Stimulated activated CD8-positive, alpha-beta memory T cell treated with anti-CD3 and anti-CD28 coated beads, Interleukin-7, amount 100 ng/mL, for 24 hours (primary cell): ENCODE measurements at places on chromosomes 12 and 14.

GRCh38 chr12:116400636-116401372 is 123.3 kb upstream of the MED13L start:
- no peak for DNase-seq

DNA sequence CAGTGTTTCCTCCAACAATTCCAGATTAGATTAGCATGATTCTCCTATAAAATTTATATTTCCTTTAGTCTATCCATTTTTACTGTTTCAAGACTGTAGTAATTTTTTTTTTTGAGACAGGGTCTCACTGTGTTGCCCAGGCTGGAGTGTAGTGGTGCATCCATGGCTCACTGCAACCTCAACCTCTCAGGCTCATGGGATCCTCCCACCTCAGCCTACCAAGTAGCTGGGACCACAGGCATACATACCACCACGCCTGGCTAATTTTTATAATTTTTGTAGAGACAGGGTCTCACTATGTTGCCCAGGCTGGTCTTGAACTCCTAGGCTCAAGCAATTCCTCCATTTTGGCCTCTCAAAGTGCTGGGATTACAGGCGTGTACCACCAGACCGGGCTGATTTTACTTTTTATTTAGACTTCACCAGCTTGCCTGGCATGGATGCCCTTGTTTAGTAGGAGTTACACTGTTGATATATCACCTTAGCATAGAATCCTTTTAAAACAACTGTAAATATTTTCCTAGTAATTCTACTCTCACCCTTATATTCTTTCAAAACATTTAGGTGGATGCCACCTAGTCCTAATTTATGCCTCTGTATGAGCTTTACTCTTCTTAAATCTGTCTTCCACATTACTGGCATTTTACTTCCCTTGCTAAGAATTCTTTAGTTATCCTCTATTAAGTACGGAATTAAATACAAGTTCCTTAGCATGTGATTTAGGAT is 55.8 kb upstream of the LIMA1 start:
- DNase-seq = no peak

GRCh38 chr14:73851000-73851399 is 631 bp upstream of the PTGR2 start:
- DNase-seq = no peak

DNA sequence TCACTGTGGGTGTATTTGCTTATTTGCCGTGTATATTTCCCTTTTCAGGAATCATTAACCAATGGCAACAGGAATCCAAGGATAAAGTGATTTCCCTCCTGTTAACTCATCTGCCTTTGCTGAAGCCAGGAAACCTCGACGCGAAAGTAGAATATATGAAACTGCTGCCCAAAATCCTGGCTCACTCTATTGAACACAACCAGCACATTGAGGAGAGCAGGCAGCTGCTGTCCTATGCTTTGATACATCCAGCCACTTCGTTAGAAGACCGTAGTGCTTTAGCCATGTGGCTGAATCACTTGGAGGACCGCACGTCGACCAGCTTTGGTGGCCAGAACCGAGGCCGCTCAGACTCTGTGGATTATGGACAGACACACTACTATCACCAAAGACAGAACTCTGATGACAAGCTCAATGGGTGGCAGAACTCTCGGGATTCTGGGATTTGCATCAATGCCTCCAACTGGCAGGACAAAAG is 135.1 kb downstream of the SAMD4A start:
- no peak for DNase-seq

DNA sequence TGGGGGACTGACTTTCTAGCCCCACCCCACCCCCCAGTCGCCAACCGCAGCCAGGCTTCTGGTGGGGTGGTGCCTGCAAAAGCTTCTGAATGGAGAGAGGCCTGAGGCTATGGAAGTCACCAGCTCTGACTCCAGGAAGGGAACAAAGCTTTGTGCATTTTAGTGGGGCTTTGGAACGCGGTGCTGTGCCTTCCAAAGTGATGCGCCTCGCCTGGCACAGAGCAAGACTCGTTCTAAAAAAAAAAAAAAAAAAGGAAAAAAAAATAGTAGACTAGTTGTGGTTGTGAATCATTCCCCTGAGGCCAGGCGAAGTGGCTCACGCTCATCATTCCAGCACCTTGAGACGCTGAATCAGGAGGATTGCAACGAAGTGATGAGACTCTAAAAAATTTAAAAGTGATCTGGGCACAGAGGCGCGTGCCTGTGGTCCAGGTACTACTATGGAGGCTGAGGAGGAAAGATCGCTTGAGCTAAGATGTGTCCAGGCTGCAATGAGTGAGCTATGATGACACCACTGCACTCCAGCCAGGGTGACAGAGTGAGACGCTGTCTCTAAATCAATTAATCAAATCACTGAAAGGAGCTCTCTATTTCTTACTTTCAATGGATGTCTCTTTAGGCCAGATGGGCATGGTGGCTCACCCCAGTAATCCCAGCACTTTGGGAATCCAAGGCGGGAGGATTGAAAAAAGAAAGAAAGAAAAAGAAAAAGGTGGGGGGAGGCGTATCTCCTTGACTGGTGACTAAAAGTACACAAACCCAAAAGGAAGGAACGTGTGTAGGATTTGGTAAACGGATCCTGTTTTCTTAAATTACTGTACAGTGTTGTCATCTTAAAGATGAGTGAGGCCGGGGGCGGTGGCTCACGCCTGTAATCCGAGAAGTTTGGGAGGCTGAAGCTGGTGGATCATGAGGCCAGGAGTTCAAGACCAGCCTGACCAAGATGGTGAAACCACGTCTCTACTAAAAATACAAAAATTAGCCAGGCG is 259.6 kb upstream of the ALG10B start:
- no peak for DNase-seq

GRCh38 chr12:76117067-76117691 is 32.7 kb upstream of the NAP1L1 start:
- no peak for DNase-seq

- no peak for DNase-seq
Observed at GRCh38 chr12:67797753-67798152, 149.2 kb downstream of the DYRK2 start.

DNA sequence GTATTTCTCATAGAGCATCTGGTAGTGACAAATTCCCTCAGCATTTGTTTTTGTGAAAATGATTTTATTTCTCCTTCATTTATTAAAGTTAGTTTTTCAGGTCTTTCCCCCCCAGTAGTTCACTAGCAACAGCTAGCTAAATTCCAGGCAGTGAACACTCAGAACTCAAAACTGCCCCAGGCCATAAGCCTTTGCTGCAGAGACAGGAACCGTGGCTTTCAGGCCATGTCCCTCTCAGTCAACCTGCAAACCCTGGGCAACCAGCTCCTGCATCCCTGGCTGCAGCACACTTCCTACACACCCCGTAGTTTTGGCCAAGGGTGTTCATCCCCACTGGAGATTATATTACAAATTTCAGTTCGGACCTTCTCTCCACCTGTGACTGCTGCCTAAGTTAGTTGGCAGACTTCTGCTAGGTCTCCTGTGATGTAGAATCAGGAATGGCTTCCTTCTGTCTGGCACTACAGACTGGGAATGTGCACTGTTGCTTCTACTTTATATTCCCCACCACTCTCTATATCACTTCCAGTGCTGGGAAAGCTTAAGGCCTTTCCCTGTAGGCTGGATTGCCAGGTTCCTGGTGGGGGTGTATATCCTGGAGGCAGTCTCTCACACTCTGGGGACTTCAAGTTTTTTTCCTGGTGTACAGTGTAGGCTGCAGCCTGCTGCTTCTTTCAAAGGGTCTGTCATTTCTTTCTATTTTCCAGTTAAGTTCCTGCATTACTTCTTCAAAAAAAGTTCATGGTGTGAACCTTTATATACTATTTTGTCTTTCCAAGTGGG is 924.4 kb upstream of the LRFN5 start:
- DNase-seq = no peak

GRCh38 chr12:124492879-124493808 is 74.3 kb downstream of the NCOR2 start:
- DNase-seq = no peak

DNA sequence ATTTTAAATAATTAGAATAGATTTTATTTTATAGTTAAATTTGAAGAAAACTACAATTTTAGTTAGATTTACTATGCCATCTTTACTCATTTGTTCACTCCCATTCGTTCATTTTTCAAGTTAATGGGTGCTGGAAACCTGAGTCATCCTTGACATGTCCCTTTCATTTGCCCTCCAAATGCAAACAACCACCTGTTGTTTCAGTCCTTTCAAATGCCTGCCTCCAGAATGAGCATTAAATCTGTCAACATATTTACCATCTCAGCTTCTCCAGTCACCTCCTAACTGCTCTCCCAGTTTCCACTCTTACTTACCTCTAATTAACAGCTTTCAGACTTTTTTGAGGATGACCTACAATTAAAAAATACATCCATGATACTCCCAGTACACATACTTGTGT is 375.5 kb downstream of the RAD51B start:
- no peak for DNase-seq

DNA sequence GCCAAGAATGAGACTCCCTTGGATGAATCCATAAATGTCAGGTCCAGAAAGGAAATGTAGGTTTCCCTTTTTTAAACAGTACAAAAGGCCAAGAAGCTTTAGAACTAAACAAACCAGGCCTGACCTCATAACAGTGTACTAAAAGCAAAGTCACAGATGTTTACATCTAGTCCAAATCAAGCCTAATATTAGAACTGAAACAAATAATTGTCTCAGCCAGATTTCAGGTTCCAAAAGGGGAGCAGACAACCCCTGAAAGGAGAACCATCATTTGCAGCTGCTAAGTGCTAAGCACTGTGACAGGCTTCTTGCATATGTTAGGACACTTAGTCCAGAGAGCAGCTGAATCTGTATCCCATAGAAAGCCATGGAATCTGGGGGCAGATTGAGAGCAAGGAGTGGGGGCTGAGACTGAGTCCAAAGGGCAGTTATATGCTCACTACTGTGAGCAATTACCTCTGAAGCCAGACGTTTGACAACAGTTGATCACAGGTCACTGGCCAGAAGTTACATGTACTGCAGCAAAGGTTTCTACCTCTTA is 90.1 kb downstream of the STXBP6 start:
- DNase-seq = no peak

GRCh38 chr14:61145903-61146481 is 135.1 kb downstream of the TMEM30B start:
- no peak for DNase-seq

GRCh38 chr12:24818351-24818750 is 130.6 kb downstream of the BCAT1 start:
- no peak for DNase-seq

GRCh38 chr14:105123981-105124765 is 44.4 kb downstream of the JAG2 start:
- DNase-seq = no peak

DNA sequence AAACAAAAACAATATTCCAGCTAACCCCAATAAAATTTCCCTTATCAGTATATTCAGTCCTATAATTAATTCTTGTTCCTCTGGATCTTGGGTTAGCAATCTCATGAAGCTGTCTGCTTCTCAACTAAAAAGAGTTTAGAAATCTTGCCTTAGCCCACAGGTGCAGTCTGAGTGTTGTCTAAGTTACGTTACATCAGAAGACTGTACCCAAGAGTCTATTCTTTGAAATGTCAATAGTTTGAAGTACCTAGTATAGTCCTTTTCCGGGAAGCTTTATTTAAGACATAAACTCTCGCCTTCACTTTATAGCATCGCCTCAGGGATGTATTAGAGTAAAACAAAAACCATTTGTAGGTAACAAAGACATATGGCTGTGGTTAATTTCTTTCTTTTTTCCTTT is 465.1 kb downstream of the FUT8 start:
- DNase-seq = no peak

DNA sequence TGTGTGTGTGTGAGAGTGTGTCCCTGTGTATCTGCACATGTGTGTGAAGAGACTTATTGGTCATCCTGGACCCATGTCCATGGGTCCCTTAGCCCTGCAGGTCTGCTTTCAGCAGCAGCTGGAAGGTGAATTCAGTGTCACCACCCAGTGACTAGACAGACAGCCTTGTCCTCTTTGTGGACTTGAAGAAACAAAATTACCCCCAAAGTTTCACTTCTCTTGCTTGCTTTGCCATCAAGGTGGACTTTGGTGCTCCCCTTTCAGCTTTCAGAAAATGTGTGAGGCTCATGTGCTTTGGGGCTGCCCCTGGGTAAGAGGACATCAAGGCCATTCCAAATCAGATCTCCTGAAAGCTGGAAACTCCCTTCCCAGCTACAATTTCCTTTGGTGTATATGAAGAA is 1063.8 kb downstream of the BCL11B start:
- DNase-seq = no peak

DNA sequence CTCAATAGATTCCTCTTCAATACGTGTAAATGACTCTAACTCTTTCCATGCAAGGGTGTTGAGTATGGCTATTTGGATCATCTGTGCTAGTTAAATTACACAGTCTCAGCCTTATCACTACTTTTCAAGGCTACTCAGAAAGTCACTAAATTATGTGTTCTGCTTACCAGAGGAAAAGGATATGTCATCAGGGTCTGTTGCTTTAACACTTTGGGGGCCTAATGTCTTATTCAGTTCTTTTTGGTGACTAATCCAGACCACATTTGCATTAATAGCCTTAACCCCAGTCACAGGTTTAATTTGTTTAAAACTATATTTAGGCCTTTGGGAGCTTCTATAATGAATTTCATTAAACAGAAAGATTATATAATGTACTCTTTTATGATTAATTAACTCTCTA is 649.3 kb downstream of the RPS29 start:
- no peak for DNase-seq

DNA sequence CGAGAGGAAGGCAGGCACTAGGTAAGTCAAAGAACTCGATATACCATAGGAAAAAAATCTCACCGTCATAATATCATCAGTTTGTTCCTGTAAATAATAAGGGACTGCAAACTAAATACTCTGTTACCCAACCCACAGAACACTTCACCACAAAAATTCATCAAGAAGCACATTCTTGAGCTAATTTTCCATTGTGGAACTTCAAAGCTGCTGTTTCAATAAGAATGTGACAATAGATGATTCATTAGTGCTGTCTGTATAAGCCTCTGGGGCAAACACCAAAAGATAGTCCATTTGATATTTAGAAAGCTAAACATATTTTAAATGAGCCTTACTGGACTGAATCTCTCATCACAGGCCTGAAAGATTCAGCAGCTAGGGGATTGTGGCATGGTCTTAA is 219.4 kb downstream of the KSR2 start:
- no peak for DNase-seq

- DNase-seq = no peak
Observed at GRCh38 chr14:80805136-80805535, 136.4 kb downstream of the CEP128 start.

GRCh38 chr12:77685112-77685511 is 145.6 kb upstream of the NAV3 start:
- no peak for DNase-seq

GRCh38 chr14:67941456-67942018 is 122.0 kb downstream of the RAD51B start:
- no peak for DNase-seq

DNA sequence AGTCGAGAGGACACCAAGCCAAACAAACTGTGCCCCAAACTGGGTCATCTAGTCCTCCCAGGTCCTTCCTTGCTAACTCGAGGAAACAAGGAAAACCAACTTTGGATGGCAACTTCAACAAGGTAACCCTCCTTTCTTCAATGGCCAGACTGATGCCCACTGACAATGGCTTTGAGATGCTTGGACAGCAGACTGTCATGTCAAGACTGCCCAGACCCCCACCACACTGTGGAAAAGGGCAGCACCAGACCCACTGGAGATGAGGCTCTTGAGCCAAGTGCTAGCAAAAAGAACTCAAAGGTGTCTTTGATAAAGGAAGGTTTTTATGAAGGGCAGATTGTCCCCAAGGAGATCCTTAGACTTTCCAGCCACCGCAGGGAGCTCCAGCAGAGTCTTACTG is 9.0 kb upstream of the CDH24 start:
- DNase-seq = no peak
